ENCODE measurements at places on chromosomes 6 and 20. TPM values are rescaled to one million over a fixed set of nuclear protein-coding genes. Genes with fewer than 3 reads are reported as not detected.

DNA sequence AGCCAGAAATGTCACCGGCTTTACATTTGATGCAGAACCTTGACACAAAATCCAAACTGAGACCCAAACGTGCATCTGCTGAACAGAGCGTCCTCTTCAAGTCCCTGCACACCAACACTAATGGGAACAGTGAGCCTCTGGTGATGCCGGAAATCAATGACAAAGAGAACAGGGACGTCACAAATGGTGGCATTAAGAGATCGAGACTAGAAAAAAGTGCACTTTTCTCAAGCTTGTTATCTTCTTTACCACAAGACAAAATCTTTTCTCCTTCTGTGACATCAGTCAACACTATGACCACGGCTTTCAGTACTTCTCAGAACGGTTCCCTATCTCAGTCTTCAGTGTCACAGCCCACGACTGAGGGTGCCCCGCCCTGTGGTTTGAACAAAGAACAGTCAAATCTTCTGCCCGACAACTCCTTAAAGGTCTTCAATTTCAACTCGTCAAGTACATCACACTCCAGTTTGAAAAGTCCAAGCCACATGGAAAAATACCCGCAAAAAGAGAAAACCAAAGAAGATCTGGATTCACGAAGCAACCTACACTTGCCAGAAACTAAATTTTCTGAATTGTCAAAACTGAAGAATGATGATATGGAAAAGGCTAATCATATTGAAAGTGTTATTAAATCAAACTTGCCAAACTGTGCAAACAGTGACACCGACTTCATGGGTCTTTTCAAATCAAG, 108.4 kb downstream of the RTN4IP1 start:
- no peak for DNase-seq

Gene RFX6
- not detected for total RNA-seq

GRCh38 chr6:112835078-112835477, 487.9 kb downstream of the RFPL4B start:
- DNase-seq, result no peak

GRCh38 chr6:47400581-47400980, 77.0 kb upstream of the CD2AP start:
- no peak for DNase-seq

Gene DNMT3B
- total RNA-seq, result 0.39 TPM

Gene DLK2
- not detected for total RNA-seq
